ENCODE measurements at places on chromosomes 13 and 19. TPM values are rescaled to one million over a fixed set of nuclear protein-coding genes. Genes with fewer than 3 reads are reported as not detected.
A peak's percentile ranks its signal among the peaks of the same experiment; 100 is the strongest.

Gene UBAC2
- total RNA-seq, result 67.8 TPM

Gene KCNN4
- 31.9 TPM for total RNA-seq

Gene CCL25
- 7.4 TPM for total RNA-seq

Gene ZNF442
- 1.2 TPM for total RNA-seq

- no peak for DNase-seq
Measured at GRCh38 chr19:5145521-5146511, 176.9 kb downstream of the KDM4B start.

GRCh38 chr19:54708781-54709180 is 15.5 kb upstream of the KIR3DL3 start:
- no peak for DNase-seq

DNA sequence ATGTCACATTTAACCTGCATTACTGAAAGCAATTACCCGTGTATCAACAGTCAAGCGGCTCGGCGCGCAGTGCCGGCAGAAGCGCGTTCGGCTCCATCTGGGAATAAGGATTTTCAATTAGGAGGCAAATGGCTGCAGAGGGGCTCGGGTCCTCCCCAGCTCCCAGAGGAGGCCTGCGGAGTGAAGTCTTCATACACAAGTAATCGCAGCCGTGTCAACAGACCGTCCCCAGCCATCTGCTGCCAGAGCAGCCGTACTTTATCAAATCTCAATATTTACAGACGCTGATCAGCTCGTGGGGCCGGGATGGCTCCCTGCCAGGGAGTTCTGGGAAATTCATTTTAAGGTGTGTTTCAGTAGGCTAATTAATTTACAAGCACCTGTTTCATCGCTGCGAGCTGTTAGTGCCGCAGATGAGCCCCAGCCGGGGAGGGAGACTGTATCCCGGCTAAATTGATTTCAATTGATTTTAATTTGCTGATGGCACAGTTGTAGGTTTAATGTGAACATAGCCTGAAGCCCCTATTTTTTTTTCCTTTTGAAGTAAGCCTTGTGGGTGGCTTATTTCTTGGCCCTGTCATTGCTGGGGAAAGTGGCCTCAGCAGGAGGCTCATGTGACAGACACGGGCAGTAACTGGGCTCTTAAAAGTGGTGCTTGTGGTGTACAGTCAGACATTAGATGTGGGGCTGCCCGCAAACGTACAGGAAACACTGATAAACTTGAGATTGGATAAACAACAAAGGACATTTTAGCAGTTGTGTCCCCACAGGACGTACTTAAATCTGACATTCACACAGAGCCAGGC is 252.7 kb downstream of the TEX29 start:
- no peak for DNase-seq

GRCh38 chr19:15101479-15102082 is 5.6 kb upstream of the SYDE1 start:
- DNase-seq, result peak; percentile 68

- no peak for DNase-seq
Measured at GRCh38 chr19:37519890-37520289, 13.2 kb downstream of the ZNF793 start.

DNA sequence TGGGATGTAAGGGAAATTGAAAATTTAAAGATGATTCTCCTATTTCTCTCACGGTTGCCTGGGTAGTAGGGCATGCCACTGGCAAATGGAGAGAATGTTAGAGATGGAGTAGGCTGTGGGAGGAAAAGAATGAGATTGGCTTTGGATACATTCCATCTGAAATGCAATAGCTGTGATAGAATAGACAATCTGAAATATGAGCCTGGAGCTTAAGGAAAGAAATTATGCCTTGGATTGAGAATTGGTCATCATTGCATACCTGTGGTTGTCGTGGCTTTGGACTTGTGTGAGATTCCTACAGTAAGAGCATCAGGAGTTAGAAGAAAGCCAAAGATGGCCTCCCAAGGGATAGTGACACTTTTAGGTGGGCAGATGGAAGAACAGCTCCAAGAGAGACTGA is 305.1 kb upstream of the SLC10A2 start:
- DNase-seq, result no peak

DNA sequence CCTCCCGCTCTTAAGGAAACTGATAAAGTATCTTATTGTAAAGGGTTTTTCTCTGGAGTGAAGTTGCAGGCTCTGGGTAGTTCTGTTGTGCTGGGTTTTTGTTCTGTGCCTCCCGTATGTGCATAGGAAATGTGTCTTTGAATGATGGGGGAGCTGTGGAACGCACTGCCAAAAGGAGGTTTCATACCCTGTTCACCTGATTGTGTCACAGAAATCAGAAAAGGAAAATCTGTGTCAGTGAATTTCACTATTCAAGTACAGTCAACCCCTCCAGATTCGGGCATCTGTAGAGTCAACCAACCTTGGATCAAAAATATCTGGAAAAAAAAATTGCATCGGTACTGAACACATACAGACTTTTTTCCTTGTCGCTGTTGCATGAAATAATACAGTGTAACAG is 127.8 kb downstream of the MRPL57 start:
- DNase-seq, result no peak

- DNase-seq, result no peak
Measured at GRCh38 chr19:56538761-56539263, at the start of gene ZFP28. TSS of gene ZFP28 (plus strand) at chr19:56538948. CDS start at chr19:56539019, 71 bp downstream.

DNA sequence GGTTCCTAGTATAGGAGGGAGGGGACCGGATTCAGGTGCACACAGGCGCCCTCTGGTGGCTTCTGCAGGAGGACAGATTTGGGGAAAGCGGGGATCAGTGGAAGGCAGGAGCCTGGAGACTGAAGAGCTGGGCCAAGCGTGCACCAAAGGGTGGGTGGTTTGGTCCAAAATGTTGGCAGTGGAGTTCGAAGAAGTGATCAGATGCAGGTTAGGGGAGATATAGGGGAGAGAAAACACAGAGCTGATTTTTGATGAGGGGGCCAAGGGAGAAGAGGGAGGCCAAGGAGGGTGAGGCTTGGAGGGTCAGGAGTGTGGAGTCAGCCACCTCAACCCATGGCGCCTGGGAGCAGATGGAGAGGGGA is 6.8 kb upstream of the CARM1 start:
- peak; percentile 87 for DNase-seq

- DNase-seq, result no peak
Measured at GRCh38 chr19:55227241-55228014, 1.1 kb downstream of the TMEM86B start.

GRCh38 chr13:71546881-71547280 is 320.1 kb downstream of the DACH1 start:
- no peak for DNase-seq

DNA sequence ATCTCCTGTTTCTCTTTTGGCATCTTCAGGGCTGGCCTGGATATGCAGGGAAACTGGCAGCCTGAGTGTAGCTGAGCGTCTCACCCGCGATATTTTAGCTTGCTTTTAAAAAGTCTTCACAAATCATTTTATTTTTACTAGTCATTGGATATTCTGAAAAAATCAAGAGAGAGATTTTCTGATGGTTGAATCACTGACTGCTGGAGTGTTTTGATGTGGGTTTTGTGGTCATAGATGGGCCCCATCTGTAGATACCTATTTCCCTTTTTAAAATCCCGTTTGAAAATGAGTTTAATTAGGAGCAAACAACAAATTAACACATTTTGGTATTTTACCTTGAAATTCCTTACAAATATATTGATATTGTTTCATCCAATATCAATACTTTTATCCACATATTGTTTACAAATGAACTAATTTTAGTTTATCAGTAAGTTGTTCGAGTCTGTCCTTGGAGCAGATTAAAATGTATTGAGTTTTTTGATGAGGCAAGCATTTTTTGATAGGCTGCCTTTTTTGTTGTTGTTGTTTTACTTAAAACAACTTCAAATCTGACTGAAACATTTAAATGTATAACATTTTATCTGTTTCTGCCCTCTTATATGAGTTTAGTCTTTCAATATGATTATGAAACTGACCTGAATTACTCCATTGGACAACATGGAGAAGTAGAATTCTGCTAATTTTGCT is 21.5 kb upstream of the OXGR1 start:
- DNase-seq, result no peak

DNA sequence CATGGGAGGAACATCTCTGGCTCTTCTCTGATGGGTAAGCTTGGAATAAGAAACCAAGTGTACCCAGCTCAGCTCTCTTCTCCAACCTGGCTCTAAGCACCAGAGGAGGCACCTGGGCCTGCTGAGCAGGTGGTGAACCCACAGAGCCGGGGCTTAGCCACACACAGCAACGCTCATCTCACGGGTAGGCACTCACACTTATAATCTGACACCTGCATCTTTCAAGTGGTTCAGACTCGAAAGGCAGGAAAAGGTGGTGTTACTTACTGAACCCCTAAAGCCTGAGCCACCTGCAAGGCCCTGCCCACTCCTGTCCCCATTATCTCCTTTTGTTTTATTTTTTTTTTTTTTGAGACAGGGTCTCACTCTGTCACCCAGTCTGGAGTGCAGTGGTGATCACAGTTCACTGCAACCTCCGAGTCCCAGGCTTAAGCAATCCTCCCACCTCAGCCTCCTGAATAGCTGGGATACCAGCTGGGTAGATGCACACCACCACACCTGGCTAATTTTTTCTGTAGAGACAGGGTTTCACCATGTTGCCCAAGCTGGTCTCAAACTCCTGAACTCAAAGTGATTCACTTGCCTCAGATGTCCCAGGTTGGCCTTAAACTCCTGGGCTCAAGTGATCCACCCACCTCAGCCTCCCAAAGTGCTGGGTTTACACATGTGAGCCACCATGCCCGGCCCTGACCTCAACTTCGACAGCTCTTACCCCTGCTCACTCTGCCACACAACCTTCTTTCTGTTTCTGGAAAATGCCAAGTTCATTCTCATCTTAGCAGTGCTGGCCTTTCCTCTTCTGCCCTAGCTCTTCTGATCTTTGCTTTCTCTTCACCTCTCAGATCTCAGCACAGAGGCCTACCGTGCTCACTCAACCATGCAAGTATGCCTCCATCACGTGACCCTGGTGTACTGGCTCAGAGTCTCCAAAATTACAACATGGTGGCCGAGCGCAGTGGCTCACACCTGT is 9.7 kb downstream of the FBXL12 start:
- peak; percentile 63 for DNase-seq
